Activated CD4-positive, alpha-beta T cell treated with anti-CD3 and anti-CD28 coated beads, Interleukin-2, amount 50 U/mL, for 4 hours (primary cell): ENCODE measurements at places on chromosomes 2 and 18.
A peak's percentile ranks its signal among the peaks of the same experiment; 100 is the strongest.

GRCh38 chr18:50757358-50757757, 62.5 kb downstream of the MRO start:
- DNase-seq: no peak

- DNase-seq: no peak
Observed at GRCh38 chr18:7349181-7349837, 118.4 kb downstream of the LRRC30 start.

- no peak for DNase-seq
Observed at GRCh38 chr2:136916131-136916530, 150.8 kb downstream of the THSD7B start.

GRCh38 chr2:202808754-202809153, 62.8 kb downstream of the ICA1L start:
- DNase-seq: no peak

- DNase-seq: no peak
Observed at GRCh38 chr2:43511199-43511598, 84.6 kb downstream of the THADA start.

DNA sequence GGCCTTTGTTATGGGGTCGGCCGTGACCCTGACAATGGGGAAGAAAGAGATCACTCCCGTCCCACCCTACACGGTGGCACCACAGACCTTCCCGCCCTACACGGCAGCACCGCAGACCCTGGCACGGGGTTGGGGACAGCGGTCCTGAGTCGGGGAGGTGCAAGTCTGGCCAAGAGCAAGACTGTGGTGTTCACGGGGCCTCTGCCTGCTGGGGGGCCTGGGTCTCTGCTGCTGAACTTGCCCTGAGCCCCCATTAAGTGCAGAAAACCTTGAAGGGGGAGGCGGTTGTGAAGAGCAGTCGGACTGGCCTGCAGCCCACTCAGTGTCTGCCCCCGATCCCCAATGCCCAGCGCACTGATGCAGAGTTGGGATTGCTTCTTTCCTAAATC, 75.9 kb downstream of the SLC66A2 start:
- DNase-seq: no peak

- no peak for DNase-seq
Observed at GRCh38 chr2:85684806-85685205, 9.4 kb upstream of the GNLY start.

DNA sequence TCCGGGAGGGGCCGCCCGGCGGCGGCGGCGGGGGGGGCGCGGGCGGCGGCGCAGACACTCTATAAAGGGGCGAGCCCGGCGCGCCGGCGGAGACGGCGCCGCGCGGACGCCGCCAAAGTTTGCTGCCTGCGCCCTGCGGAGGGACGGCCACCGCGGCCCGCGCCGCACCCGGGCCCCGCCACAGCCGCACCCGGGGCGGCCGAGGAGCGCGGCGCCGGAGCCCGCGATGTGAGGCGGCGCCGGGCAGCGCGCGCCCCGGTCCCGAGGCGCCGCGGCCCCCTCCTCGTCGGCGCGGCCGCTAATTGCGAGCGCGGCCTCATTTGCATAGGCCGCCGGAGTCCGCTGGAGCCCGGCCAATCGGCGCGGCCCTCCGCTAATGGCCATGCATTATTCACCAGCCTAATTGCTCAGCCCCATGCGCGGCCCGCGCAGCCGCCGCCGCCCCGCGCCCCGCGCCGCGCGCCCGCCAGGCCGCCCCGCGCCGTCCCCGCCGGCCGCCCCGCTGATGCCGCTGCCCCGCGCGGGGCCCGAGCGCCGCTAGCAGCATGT, at the start of gene SALL3:
SALL3 (plus strand) TSS at position 89 of the 549 bp plus-strand sequence; CDS start at position 546, 457 bp downstream.
- DNase-seq: no peak

- DNase-seq: no peak
Observed at GRCh38 chr2:196096982-196097745, 28.5 kb upstream of the DNAH7 start.

GRCh38 chr18:74229005-74229404, 62.8 kb downstream of the CYB5A start:
- no peak for DNase-seq

DNA sequence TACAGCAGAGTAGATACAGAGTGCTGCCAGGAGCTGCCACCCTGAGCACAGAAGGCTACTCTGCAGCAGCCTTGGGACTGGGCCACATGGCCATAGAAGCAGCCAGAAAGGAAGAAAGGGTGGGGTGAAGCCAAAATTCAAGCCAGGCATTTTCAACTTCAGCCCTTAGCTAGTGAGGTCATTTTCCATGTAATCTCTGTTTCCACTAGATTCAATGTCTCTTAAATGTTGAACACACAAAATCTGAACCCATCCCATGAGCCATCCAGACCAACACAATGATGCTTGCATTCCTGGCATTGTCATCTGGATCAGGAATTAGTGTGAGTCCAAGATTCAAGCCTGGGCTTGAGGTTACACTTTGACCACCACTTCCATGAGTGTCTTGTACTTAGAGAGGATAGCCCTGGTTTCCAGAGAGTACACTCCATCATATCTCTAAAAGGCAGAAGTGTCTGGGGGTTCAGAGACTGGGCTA, 243.6 kb downstream of the OSR1 start:
- DNase-seq: no peak

DNA sequence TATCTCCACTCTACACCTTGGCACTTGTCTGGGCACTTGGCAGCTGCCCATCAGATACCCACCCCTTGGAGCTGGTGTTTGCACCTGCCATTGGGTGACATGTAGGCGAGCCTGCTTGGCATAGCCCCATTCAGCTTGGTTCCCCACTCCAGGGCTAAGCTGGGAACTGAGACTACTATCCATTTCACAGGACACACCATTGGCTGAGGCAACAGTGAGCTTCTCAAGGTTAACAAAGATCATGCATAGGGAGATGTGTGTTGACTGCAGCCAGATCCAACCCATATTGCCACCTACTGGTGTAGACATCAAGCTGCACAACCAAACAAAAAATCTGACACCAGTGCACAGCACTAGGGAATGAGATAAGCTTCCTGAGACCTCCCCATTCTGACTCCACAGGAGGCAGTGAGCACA, 1389.8 kb upstream of the TMEFF2 start:
- DNase-seq: no peak

DNA sequence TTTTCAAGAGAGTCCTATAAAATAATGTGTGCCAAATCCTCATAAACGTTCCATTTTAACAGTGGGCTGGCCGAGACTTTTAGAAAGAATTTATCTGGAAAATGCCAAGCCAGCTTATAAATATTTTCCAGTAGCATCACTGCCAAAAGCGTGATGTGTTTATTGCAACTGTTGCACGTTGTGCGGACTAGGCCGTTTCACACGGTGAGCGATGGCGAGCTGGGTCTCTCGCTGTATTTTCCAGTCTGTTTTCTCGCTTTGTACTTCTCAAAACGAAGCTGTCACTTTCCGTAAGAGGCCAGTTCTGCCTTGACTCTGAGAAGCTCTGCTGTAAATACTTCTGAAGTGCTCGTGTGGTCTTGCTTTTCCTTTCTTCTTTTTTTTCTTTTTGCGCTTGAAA, 65.0 kb upstream of the ZNF236 start:
- no peak for DNase-seq

GRCh38 chr18:68102117-68102516, 585.6 kb upstream of the DSEL start:
- DNase-seq: no peak

- DNase-seq: no peak
Observed at GRCh38 chr2:117762454-117762853, 52.0 kb upstream of the DDX18 start.

DNA sequence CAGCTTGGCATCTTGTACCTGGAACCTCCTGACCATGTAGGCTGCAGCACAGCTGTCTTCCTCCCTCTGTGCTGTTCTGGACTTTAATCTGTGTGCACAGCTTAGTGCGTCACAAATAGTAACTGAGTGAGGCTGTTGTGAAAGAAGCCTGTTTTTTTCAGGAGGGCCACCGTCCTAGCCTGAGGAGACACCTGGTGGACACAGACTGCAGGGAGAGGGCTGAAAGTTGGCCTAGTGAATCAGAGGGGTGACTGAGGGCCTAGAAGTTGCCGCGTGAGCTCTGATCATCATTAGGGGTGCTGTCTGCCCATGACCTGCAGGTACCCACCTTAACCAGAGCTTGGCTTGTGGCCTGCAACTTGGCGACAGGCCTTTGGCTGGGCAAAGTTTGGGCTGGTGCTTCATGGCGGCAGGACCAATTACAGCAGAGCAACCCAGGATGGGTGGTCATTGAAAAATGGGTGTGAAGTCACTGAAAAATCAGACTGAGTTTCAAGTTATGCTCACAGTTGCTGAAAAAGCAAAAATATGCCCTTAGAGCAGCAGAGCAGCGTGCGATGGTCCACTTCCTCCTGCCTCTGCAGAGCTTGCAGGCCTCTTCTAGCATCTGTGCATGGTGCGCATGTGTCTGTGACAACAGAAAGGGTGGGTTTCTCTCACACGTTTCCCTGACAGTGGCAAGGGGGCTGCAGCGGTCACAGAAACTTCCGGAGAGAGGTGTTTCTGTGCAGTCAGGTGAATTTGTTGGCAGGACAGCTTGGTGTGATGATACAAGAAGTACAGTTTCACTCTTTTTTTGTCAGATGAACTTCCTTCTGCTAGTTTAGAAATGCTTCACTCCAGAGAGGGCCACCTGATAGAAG, 9.6 kb downstream of the GDF7 start:
- DNase-seq: no peak

DNA sequence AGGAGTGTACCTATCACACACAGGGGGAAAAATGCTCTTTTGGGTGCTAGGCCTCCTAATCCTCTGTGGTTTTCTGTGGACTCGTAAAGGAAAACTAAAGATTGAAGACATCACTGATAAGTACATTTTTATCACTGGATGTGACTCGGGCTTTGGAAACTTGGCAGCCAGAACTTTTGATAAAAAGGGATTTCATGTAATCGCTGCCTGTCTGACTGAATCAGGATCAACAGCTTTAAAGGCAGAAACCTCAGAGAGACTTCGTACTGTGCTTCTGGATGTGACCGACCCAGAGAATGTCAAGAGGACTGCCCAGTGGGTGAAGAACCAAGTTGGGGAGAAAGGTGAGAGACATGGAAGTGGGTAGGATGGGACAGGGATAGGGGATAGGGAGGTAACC, 12.2 kb downstream of the DHRS9 start:
- no peak for DNase-seq

GRCh38 chr2:9179572-9180201, 26.9 kb upstream of the ASAP2 start:
- no peak for DNase-seq

GRCh38 chr18:26536032-26536431, 12.3 kb downstream of the KCTD1 start:
- DNase-seq: no peak

DNA sequence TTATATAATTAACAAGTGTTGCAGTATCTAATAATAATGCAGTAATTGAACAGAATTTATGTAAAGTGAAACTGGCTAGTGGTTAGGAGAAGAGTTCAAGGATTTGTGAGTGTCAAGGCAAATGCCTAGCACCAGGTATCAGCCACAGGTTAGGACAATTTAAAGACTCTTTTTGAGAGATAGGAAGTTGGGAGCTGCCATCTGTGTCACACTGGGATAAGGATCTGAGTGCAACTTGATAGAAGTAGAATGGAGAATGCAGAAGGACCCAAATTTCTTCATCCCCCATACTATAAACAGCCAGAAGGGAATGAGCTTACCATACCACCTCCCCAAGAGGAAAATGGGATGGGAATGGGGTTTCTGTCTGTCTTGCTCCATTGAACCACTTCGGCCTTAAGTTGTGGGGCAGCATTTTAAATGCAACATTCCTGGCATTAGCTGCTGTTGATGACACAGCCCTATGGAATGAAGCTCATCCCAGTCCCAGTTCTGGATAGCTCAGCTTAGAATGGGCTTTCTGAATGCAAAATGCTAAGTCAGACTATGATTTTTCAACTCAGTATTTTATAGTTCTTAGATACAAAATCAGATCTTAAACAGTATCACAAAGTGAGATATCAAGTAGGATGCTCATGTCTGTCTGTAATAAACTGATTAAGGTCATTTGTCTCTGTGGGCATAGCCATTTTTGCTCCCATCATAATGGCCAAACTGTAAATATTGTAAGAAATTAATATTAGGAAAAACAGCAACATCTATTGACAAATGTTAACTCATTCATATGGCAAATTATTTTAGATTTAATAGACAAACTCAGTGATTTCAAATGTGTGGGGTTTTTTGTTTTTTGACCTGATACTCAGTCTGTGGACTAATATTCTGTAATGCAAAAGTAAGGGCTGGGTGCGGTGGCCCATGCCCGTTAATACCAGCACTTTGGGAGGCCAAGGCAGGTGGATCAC, 44.0 kb downstream of the GPR155 start:
- no peak for DNase-seq

- DNase-seq: no peak
Observed at GRCh38 chr2:158464426-158465281, 7.9 kb downstream of the PKP4 start.

DNA sequence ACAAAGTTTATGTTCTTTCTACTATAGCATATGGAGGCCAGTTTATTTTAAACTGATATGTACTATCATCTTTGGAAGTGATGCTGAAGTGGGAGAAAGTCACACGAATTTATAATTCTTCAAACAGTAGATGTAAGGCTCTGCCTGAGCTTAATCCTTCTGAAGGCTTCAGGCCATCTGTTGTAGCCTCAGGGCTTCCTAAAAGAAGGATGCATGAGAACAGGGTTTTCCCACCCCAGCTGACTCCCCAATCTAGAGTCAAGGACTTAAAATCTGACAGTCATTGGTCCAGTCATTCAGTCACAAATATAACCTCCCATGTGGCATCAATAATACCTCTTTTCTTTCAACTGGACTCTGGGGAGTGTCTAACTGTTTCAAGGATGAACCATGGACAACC, 330.5 kb downstream of the KCNS3 start:
- DNase-seq: no peak

- DNase-seq: no peak
Observed at GRCh38 chr2:72300147-72300684, 152.6 kb upstream of the CYP26B1 start.

DNA sequence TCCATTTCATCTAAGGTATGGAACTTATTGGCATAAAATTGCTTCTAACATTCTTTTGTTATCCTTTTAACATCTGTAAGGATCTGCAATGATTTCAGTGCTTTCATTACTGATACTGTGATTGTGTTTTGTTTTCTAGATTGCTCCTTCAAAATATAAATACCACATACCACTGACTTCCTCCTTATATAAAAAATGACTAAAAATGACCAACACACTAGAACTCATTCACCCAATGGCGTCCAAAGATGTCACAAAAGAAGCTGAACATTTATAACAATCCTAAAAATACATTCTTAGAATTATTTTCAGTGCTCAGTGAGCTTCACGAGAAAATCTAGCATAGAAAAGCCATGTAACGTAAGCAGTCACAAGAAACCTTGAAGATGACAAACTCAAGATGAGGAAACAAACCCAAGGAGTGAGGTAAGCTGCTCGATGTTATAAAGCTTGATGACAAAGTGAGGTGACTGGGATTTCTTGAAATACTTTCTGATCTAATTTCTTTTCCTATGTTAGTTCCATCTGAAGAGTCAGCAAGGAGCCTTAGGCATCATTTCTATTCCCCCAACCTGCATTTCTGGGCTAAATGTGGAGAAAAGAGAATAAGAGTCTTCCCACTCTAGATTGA, 42.6 kb downstream of the PNO1 start:
- no peak for DNase-seq

- DNase-seq: no peak
Observed at GRCh38 chr2:37730037-37730818, 58.8 kb upstream of the CDC42EP3 start.

GRCh38 chr2:175203621-175204496, 22.3 kb upstream of the ATP5MC3 start:
- DNase-seq: peak; percentile 15
